ENCODE measurements at places on chromosomes 5 and 9.
A peak's percentile ranks its signal among the peaks of the same experiment; 100 is the strongest.

DNA sequence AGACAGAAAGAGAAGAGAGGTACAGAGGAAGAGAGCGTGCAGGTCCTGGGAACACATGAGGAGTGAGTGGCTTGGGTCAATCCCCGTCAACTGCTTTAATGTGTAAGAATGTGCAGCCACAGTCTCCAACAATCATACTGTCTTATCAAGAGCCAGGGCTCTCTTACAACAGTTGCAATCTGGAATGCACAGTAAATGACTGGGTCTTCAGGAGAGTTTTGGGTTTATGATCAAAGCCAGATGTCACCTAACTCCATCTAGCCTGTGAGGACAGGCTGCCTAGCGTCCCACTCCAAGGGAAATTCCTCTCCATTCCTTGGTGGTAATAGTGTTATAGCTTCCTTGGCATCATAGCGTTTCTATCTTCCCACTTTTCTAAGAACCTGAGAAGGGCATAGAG is 75.0 kb upstream of the TRIO start:
- no peak for DNase-seq

DNA sequence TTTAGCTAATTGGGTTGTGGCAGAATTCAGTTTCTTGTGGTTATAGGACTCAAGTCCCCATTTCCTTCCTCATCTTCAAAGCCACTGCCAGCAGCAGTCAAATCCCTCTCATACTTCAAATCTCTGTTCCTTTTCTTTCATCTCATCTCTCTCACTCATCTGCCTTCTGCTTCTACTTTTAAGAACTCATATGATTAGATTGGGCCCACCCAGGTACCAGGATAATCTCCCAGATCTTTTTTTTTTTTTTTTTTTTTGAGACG is 8.0 kb upstream of the REEP5 start:
- DNase-seq: no peak

DNA sequence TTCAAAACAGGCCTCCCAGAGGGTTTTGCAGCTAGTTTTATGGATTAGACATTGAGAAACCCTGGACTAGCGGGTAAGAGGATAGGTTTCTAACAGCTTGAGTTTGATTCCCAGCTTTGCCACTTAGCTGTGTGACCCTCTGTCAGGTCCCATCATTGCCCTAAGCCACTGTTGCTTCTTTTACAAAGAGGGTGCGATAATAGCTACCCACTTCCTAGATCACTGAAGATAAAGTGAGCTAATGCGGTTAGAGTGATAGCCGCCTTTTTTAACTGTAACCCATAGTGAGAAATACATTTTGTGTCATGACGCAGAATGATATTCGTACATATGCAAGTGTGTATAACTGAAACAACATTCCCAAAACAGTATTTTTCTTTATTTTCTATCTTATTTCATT is 40.3 kb downstream of the CSF1R start:
- no peak for DNase-seq

DNA sequence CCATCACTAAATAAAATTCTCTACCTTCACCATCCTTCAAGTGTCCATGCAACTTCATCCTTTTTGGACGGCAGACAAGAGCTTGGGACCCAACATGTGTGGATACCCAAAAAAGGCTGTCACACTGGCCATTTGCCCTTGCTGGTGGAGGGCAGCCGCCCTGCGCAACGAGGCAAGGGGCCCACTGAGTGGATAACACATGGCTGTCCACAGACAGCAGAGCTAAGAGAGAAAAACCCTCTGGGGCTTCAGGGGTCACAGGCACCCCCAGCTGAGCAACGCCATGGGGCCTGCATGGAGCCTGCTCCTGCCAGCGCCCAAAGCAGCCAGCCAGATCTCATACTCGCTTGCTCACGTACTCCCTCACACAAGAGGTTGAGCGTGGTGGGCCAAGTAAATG is 205.9 kb upstream of the NREP start:
- no peak for DNase-seq

DNA sequence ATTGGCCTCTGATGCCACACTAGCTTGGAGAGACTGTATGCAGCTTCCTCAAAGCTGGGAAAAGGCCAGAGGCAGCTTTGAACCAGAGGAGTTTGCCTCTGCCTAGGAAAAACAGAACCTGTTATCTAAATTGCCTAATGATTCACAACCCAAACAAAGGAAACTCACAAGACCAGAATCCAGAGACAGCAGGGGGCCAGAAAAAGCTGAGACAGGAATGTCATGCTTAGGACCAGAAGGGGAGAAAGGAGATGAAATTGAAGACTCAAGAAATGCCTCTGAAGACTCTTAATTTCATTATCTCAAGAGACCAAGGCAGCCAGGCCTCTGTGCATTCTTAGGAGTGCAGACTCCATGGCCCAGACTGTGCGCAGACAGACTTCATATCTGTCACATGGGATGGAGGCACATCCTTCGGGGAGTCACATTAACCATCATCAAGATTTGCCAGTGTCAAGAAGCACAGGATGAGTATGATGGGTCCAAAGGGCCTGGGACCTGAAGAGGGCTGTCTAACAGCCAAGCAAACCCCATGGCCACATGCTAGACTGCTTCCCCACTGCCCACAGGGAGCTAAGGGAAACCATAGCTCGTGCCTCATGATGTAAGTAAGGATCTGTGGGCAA is 57.3 kb downstream of the ARSB start:
- no peak for DNase-seq

DNA sequence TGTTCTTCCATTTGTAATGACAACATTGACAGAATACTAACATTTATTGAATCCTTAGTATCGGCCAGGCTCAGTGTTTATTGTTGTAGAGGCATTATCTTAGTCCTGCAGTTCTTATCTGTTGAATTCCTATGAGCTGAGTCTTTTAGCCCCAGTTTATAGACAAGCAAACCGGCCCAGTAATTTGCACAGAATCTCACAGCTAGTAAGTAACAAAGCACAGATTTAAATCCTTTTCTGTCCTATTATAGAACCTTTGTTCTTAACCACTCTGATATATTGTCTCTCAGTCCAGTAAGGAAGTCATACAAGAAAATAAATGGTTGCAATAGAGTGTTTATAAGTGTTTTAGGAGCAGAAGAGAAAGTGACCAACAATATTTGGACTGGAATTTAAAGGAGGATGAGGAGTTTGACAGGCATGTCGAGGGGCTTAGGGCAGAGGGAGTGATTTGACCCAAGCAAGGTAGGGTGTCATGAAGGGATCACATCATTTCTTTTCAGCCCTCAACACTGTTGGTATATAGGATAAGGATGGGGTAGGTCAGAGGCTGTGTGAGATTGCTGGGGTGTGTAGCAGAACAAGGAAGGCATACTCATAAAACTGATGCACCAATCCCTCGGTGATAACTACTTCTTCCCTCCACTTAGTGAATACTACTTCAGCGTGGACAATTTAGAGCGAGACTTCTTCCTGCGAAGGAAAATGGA is 39.5 kb downstream of the LARP1 start:
- no peak for DNase-seq

- DNase-seq: peak; percentile 76
Observed at GRCh38 chr5:175478384-175479124, at the start of gene SFXN1. Gene SFXN1, plus strand, starts transcription at chr5:175478560. Its CDS starts 13,544 bp downstream, at chr5:175492104.

GRCh38 chr5:171221916-171222315 is 87.1 kb upstream of the TLX3 start:
- no peak for DNase-seq

GRCh38 chr5:113897748-113898147 is 384.3 kb downstream of the YTHDC2 start:
- no peak for DNase-seq

DNA sequence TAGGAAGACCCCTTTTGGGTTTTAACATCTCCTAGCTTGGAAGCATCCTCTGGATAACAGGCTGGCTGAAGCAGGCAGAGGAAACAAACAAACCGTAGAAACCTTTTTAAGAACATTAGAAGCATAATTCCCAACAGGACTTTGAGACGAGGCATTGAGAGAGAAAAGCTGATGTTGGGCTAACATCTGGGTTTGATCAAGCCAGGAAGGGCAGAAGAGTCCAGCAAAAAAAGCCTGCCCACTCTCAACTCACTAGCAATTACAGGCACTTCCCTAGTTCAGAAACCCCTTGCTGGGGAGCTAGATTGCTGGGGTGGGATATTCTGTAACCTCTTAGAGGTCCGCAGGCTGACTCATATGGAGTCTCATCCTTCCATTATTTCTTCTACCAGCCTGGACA is 75.4 kb upstream of the CTNNA1 start:
- no peak for DNase-seq

- no peak for DNase-seq
Observed at GRCh38 chr5:42960506-42960905, 79.6 kb downstream of the ANXA2R start.

- no peak for DNase-seq
Observed at GRCh38 chr9:75089373-75089766, 1.1 kb downstream of the OSTF1 start.

- no peak for DNase-seq
Observed at GRCh38 chr9:37911271-37911681, 7.3 kb upstream of the SLC25A51 start.

DNA sequence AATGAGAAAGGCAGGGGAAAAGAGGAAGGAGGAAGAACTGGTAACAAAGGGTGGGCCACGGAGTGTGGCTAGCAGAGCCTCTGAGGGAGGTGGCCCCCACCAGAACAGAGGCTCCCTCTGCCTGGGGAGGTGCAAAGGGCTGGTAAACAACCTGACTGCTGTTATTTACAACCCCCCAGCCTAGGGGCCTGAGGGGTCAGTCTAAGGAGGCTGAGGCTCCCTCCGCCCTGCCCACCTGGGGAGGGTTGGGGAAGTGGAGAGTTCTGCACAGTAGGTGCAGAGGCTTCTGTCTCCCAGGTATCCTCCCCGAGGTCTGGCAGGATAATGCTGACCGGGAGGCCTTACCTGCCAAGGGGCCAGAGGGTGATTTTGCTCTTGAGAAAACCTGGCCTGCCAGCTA is 35.6 kb upstream of the SMU1 start:
- no peak for DNase-seq
